ENCODE measurements at places on chromosomes 6 and 20.

DNA sequence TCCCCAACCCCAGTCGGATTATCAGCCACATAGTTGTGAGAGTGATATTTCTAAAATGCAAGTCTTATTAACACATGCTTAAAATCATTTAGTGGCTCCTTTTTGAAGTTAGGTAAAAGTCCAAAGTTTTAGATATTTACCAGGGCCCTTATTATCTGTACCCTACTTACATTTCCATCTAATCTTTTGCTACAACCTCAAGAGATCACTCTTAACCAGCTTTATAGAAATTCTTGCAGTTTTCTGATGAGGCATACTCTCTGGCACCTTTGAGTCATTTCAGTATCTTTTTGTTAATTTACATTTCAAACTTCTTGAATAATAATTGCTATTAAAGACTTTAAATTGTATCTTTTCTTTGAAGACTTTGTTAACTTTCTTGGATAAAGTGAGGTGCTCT lies 453.3 kb downstream of the RFPL4B start:
- DNase-seq, result no peak

- no peak for DNase-seq
Observed at GRCh38 chr6:49609285-49609684, 27.4 kb downstream of the RHAG start.

DNA sequence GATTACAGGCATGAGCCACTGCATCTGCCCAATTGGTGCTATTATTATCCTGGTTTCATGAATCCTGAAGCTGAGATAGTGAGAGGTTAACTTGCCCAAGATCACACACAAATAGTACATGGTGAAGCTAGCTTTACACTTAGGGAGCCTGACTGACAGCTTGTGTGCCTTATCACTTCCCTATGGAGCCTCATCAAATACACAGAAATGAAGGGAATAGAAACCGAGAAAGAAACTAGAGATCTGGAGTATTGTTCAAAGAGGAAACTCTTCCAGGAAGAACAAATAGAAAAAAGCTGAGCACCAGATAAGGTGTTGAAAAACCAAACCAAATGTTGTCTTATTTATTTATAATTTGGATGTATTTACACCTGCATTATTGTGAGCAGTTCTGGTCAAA lies 155.0 kb upstream of the CITED2 start:
- no peak for DNase-seq

DNA sequence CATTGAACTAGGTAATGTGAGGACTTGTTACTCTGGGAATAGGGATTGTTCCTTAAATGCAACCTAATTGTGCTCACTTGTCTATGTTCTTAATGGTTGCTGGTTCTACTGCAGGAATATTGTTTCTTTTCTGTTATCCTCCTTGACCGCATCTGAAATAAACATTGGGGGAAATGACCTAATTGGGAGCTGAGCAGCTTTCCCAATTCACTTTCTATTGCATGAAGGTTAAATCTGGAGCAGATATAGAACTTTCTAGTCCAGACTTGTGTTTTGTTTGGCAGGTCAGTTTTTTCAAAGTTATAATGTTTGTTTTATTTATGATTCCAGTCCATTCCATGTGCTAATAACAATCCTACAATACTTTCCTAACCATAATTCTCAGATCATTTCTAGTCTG lies 981.0 kb upstream of the CITED2 start:
- DNase-seq, result no peak

DNA sequence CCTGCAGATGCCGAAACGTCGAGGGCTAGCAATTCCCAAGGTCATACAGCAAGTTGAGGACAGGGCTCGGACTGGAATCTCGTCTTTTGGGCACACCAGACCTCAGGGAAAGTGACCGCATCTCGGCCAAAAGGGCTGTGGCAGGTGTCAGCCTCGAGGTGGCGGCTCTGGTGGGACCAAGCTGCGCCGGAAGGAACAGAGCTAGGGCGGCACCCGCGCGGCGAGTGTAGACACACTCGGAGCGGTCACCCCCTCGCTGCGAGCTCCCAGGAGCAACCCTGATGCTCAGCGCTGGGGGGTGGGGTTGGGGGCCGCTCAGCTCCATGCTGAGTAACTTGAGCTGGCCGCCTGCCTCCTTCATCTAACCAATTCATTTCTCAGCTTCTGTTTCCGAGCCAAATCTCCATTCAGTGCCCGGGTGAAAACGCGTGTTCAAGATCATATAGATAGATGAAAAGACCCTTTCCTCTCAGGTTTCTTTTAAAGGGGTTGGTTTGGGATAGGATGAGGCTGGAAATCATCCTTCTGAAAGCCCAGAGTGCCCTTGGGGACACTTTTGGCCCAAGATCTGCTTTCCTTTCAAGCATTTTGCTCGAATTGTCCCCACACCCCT lies 2.2 kb upstream of the TUBB2B start:
- no peak for DNase-seq

- no peak for DNase-seq
Observed at GRCh38 chr6:116887168-116887567, 10.1 kb downstream of the RFX6 start.

DNA sequence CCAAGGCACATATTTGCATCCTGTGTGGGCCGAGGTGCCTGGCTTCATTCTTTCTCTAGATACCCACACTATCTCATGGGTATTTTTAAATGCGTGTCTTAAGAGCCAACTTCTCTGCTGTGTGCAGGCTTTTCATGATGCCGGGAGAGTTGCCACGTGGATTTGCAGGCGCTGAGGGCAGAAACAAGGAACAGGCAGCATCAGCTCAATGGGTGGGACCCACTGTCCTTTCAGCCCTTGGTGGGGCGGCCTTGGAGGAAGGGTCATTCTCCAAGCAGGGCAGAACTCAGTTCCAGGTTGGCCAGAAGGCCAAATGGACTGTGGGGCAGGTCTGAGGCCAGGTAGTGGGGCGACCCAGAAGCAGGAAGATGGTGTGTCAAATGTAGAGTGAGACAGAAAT lies 84.7 kb downstream of the PHACTR3 start:
- DNase-seq, result no peak

DNA sequence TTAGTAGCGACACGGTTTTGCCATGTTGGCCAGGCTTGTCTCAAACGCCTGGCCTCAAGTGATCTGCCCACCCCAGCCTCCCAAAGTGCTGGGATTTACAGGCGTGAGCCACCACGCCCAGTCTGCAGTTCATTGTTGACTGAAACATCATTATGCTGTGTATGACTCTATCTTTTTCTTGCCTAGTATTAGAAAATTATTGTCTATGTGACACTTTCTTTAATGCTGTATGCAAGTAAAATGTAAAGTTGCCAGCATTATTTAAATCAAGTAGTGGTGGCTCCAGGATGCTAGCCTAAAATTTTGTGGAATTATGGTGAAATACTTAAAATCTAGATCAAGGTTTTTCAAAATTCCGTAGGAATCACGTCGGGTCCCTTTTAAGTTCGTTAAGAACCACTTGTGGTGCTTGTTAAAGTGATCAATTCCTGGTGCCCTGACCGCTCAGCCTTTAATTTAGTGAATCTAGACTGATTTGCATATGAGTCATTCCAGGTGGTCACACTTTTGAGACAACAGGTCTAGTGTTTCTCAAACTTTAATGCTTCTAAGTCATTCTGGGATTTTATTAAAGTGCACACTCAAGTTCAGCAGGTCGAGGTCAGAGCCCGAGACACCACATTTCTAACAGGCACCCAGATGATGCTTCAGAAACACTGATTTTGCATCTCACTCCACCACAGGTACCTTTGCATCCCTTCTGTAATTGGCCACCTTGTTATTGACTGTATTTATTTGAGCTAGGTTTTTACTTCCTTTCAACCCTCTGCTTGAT lies 132.6 kb upstream of the MTHFD1L start:
- no peak for DNase-seq

GRCh38 chr6:80541181-80541580 lies 434.7 kb downstream of the BCKDHB start:
- no peak for DNase-seq

DNA sequence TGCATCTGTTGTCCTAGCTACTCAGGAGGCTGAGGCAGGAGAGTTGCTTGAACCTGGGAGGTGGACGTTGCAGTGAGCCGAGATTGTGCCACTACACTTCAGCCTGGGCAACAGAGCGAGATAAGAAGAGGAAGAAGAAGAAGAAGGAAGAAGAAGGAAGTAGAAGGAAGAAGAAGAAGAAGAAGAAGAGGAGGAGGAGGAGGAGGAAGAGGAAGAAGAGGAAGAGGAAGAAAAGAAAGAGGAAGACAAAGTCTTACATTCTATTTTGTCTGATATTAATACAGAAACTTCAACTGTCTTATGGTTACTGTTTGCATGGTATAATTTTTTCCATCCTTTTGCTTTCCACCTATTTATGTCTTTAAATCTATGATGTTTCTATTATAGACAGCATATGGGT lies 7.2 kb upstream of the NELFCD start:
- no peak for DNase-seq

DNA sequence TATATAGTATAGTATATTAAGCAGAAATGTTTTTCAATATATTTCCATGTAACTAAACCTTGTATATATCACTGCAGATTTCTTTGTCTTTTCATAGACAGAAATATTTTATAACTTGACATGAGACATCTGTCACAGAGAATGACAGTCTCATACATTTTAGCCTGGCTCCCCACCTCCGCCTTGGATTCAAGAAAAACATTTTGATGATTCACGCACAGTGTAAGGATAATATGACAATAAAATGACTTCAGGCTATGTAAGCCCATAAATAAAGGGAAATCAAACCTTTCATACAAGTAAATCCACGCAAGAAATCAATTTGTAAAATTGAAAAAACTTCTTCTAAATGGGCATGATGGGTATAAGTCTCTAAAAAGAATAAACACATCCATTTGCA lies 36.4 kb downstream of the FBXO5 start:
- DNase-seq, result no peak

DNA sequence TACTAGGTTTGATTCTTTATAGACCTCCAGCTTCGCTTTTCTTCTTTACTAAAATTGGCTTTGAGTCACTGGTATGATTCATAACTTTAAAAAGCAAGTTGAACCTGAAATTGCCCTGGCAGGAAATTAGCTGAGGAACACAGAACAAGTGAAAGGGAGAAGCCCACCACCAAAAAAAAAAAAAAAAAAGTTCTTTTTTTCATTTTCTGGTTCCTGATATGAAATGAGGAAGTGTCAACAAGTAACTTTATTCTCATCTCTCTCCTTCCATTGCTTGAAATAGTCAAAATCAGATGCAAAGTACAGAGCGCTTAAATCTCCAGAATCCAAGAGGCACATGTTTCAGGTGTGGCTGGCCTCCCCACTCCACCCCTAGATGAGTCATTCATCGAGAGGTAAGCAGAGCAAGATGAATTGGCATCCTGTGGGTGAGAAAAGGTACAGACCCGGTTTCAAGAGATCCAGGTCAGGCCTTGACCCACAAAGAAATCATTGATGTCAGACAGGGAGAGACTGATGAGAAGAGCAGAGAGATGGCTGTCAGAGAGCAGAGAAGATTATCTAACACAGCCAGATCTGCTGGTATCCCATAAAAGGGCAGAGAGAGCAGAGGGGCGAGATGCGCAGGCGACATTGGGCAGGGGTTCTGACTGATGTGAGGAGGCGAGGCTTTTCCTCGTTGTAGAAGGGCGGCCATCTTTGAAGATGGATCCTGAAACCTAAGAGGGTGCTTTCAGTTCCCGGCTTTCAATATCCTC lies 54.8 kb upstream of the MBOAT1 start:
- no peak for DNase-seq

- no peak for DNase-seq
Observed at GRCh38 chr6:154805288-154805911, 72.2 kb downstream of the SCAF8 start.

- DNase-seq, result no peak
Observed at GRCh38 chr6:68038815-68039408, 596.2 kb upstream of the ADGRB3 start.

DNA sequence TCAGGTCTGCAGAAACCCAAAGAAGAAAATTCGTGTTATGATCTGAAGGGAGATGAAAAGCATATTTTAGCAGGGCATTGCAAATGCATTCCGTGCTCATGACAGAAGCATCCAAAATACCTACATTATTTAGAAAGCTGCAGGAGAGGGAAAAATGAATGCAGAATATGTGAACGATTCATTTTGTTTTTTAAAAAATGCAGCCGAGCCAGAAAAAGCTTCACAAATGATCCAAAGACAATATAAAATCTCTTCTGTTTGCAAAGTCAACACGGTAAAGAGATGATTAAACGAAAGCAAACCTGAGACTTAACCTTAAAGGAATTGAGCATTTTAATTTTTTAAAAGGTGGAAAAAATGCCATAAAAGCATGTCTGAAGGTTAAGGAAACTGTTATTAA lies 136.1 kb upstream of the SULF2 start:
- no peak for DNase-seq

- DNase-seq, result no peak
Observed at GRCh38 chr6:38725414-38726183, 10.5 kb downstream of the DNAH8 start.

DNA sequence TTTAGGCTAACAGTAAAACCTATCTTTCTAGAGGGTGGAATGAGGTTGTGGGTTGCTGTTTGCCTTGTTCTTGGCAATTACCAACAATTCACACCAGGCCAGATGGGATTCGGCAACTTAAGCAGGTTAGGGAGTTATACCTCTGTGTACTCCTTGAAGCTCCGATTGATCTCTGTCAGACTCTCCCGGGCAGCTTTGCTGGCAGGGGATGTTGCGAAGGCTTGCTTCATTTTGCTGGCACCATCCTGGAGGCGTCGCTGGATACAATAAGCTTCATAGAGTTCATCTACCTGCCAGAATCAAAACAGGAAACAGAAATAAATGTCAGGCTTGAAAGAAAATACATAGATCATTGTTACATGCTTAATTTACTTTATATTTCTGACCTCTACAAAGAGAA lies 66.4 kb upstream of the ARMH2 start:
- DNase-seq, result no peak

DNA sequence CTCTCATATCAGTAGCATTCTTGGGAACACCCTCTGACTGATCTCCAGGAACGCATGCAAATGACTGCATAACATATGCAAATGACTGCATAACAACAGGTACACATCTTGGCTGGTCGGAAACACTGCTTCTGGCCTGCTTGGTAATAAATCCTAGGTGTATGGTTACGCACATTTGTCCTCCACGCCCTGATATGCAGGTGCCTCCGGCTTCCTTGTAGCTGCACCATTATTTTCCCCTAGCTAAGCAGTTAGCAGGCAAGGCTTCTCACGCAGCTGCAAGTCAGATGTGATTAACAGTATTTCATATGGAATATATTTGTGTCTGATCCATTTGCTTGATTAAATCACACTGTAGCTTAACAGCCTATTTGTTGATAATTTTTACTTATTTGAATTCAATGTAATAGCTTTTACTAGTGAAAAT lies 5.9 kb downstream of the RPS6KA2 start:
- no peak for DNase-seq

DNA sequence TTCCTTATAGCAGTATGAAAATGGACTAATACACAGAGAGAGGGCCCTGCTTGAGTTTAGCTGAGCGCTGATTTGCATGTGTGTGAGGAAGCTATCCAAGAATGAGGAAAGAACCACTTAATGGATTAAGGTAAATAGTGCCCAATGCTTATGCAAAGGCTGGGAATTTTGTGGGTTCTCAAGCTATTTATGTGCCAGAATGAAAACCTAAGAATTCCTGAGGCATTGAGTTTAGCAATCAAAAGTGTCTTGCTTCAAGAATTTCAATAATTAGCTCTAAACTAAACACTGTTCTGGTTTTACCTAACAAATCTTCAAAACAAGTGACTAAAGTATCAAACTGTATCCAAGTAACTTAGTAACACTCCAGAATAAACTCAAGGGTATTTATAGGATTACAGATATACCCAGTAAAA lies 7.0 kb upstream of the OR14J1 start:
- DNase-seq, result no peak

- DNase-seq, result no peak
Observed at GRCh38 chr6:53309059-53309900, 39.5 kb downstream of the ELOVL5 start.

GRCh38 chr6:106339334-106340029 lies 13.9 kb upstream of the ATG5 start:
- no peak for DNase-seq

- no peak for DNase-seq
Observed at GRCh38 chr6:53246924-53247323, 98.3 kb upstream of the GCM1 start.
